ENCODE measurements at places on chromosomes 12 and 14. TPM values are rescaled to one million over a fixed set of nuclear protein-coding genes. Genes with fewer than 3 reads are reported as not detected.

The DDX55 gene
- 28.4 TPM for total RNA-seq

GRCh38 chr12:91746976-91747375 lies 398.7 kb downstream of the BTG1 start:
- no peaks in the 10 kb centered on the region for H3K4me1 ChIP-seq
- no peak overlapping the region for H3K27ac ChIP-seq
- no peak for DNase-seq
- no peak overlapping the region for H3K4me3 ChIP-seq
- H3K27me3 ChIP-seq = no peaks in the 10 kb centered on the region

DNA sequence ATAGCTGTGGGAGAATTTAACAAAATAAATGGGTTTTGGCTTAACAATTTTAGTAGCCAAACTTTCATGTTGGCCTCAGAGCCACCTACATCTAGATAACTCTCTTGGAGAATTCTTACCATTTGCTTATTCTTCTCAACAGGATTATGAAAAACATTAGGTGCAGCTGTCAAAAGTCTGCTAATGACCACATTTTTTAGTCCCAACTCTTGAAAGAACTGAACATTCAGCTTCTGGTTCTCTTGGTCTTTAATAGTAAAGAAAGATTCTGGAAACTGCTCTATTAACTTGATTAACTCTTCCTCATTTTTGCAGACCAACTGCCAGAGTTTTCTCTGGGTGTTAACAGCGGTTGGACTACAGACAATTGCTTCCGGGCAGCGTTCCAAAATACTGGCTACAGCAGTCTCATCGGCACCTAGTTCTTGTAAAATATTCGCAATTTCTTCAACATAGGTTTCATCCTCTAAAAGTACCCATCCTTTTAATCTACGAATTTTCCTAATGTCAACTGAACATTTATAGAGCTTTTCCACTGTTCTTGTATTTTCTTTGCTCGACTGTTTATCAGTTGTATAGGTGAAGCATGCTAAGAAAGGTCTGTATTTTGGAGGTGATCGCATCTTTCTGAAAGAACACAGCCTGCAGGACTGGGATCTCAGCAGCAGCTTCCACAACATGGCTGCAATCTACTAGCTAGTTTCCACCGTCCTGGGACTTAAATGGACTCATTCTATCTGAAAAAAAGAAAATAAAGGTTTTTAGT lies 8.7 kb downstream of the MTERF2 start:
- no peaks in the 10 kb centered on the region for H3K27me3 ChIP-seq
- no peak overlapping the region for H3K27ac ChIP-seq
- peak; percentile 47 for DNase-seq
- H3K4me3 ChIP-seq = no peak overlapping the region
- peaks cover under 1% of the 10 kb centered on the region for H3K36me3 ChIP-seq
- peaks cover 20% of the 10 kb centered on the region for H3K4me1 ChIP-seq

The INSM2 gene
- total RNA-seq = 0.10 TPM

DNA sequence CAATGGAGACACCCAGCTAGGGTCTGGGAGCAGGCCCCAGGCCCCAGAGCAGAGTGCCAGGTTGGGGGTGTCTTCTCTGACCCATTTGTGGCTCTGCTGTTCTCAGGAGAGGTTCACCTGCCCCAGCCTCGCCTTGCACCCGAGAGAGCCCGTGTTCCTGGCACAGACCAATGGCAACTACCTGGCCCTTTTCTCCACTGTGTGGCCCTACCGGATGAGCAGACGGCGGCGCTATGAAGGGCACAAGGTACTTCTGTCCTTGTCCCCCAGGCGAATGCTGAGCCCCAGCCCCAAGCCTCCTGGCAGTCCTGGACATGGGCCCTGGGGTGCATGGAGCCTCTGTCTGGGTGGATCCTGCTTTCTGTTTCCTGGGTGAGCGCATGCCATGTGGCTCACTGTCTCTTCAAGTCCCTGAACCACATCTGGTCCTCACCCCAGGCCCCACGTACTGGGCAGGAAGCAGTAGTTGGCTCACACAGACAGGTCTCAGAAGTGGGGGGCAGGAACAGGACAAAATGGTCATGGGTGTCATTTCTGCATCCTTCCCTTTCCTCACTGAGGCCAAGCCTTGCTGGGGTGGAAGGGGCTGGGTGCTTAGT lies 58.2 kb downstream of the BEGAIN start:
- H3K27me3 ChIP-seq = no peaks in the 10 kb centered on the region
- no peak overlapping the region for H3K4me3 ChIP-seq

The ASB2 gene
- total RNA-seq = not detected

Measured in MCF 10A (cell line).